ENCODE measurements at places on chromosomes 5 and 9. TPM values are rescaled to one million over a fixed set of nuclear protein-coding genes. Genes with fewer than 3 reads are reported as not detected.
A peak's percentile ranks its signal among the peaks of the same experiment; 100 is the strongest.

DNA sequence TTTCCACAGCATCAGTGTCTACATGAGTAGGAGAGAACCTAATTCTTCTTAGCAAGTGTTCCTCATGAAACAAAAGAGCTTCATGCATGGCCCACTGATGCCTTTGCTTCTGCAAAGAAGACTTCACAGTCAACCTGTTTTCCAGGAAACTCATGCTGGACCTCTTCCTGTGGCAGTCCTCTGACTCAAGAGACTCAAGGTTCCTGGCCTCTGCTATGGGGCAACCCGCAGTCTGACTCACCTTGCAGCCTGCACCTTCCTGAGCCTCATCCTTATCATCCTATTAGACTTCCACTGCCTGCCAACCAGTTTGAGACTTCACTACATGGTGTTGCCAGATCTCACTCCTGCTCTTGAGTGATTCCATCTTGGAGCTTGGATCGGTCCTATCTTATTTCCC, 17.6 kb upstream of the AGGF1 start:
- peak; percentile 68 for ATAC-seq

DNA sequence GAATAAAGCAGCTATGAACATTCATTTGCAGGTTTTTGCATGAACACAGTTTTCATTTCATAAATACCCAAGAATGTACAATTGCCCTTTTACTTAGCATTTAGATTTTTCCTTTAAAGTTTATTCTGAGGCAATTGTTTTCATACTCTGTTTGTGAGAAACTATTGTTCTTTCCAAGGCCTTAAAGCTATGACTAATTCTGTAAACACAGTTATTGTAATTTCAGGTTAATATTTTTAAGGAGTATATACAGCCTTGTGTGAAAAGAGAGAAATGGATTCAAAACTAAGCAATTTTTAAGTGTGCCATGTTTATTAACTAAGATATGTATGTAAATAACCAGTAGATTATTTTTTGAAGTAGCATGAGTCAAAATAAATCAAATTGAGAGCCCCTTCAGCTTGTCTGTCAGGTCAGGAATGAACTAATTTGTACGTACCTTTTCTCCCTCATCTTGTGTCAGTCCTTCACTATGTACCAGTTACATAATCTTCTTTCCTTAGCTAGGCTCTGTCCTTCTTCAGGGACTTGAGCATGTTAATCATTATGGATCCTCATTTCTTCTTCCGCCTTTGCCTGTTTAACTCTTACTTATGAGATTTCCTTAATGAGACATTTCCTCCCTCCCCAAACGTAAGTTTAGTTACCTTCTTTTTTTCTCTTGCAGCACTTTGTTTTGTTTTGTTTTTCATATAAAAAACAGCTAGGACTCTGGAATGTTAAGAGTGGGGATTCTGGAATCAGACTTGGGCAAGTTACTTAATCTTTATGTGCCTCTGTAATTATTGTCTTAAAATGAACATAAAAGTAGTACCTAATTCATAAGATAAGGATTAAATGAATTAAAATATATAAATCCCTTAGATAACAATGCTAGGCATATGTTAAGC, 63.6 kb downstream of the NIPBL start:
- no peak for ATAC-seq

GRCh38 chr5:149766460-149767280, 36.6 kb downstream of the PPARGC1B start:
- no peak for ATAC-seq

DNA sequence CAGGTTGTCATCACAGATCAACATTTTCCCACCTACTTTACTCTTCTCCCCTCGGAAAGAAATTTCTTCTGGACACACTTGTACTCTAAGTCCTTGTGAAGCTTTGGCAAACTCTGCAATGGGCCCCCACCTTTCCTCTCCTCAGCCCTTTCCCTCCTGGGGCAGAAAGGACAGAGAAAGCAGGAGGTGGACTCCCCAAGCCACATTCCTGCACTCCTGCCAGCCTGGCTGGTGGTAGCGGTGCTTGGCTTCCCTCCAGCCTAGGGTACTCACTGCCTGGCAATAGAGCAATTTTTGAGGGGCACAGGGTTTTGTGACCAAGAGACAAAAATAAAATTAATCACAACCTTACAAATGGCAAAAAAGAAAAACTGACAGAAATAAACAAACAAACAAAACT, 451.4 kb downstream of the ZSWIM6 start:
- no peak for ATAC-seq

TUSC1 gene
- not detected for total RNA-seq
